Epithelial cell of prostate (primary cell): ENCODE measurements at places on chromosomes 5 and 9.

DNA sequence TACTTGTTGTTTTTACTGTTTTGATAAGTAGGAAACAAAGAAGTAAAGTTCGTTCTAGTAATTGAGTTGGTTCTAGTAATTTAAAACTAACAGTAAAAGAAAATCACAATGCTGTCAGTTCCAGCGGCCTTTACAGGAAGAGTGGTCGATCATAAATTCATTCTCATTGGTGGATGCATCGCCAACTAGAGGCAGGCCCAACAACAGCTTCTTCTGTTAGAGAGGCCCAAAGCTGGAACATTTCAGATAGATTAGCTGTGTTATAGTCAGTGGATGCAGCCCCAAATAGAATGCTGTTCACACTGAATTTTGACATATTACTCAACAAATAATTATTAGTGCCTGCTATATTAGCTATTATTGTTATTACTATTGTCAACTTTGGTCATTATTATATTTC, 80.8 kb downstream of the ARRDC3 start:
- DNase-seq: no peak

- DNase-seq: no peak
Observed at GRCh38 chr5:126274076-126274762, 149.0 kb upstream of the GRAMD2B start.

- no peak for DNase-seq
Observed at GRCh38 chr9:38181866-38182265, 112.8 kb upstream of the SHB start.

DNA sequence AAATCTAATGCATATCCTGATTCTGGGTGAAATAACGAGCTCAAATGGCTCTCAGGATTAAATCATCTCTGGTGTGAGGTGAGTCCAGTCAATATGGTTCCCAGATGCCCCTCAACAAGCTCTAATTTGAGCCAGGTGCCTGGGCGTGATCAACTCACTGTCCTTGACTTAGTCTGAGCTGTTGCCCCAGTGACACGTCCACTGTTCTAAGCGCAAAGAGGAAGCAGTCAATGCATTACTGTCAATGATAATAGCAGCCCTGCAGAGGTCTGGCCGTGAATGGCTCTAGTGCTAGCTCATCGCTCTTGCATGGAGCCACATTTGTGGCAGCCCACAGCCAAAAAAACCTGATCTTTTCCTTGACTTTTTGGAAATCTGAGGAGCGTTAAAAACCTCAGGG, 128.6 kb upstream of the EFNA5 start:
- DNase-seq: no peak

DNA sequence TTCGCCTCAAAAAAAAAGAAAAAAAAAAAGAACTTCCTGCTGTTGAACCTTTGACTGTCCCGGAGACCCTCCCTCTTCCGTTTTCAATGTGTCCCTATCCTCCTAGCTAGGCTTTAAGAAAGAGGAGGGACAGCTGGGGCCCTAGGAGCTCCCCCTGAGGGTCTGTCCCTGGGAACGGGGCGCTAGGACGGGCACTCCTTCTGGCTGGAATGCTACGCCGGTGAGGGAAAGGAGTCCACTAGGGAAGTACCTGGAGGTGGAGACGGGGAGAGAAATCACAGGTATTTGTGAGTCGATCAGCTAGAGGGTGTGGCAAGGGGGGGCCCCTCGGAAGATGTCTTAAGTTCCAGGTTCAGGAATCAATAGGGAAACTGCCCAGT, 4.6 kb downstream of the SIT1 start:
- DNase-seq: no peak

- DNase-seq: no peak
Observed at GRCh38 chr9:83011611-83012010, 51.3 kb downstream of the RASEF start.
